ENCODE measurements at places on chromosomes 3 and 15.

GRCh38 chr3:44173263-44173662 is 68.4 kb upstream of the TOPAZ1 start:
- DNase-seq: no peak

- no peak for DNase-seq
These were observed 35.1 kb downstream of the MYH15 start for GRCh38 chr3:108475220-108475782.

DNA sequence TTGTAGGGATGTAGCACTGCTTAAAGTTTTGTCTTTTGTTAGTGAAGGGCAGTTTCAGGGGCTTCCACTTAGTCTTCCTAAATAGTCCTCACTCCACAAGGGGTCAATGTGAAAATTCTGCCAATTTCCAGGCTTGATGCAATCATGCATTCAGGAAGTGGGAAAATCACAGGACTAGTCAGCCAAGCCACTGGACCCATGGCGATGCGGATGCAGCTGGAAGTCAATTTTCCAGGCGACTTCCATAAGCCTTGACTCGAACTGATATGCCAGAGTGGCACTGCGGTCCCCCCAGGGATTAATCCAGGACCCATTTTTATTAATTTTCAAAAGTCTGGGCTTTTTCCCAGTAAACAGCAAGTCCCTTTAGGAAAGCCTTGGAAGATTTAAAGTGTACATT is 26.1 kb downstream of the GBE1 start:
- DNase-seq: no peak

DNA sequence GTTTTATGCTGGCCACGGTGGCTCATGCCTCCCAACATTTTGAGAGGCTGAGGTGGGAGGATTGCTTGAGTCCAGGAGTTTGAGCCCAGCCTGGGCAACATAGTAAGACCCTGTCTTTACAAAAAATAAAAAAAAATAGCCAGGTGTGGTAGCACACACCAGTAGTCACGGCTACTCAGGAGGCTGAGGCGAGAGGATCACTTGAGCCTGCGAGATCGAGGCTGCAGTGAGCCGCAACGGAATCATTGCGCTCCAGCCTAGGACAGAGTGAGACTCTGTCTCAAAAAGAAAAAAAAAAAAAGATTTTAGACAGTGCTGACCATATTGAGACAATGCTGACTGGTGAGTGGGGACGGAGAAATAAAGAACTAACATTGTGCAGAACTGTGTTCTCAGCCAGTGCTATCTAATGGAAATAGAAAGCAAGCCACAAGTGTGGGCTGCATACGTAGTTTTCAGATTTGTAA is 67.2 kb downstream of the ST6GAL1 start:
- peak; percentile 71 for DNase-seq

DNA sequence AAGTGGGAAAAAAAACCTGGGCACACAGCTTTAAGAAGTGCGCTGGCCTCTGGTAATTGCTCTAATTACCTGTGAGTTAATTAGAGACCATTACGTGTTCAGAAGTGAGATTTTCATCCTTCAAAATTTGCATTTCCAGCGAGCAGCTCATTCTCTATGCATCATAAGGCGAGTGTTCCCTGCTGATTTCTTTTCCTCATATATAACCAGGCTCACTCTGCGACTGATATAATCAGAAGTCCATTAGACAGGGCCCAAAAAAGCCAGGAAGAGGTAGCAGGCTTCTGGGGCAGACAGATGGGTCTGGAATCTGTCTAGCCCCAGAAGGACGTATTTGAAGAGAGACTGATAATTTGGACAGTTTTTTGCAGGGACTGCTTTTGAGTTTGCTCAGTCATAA is 158.7 kb downstream of the MTHFS start:
- no peak for DNase-seq

- DNase-seq: no peak
These were observed 249.5 kb upstream of the ARL6 start for GRCh38 chr3:97515076-97515475.

DNA sequence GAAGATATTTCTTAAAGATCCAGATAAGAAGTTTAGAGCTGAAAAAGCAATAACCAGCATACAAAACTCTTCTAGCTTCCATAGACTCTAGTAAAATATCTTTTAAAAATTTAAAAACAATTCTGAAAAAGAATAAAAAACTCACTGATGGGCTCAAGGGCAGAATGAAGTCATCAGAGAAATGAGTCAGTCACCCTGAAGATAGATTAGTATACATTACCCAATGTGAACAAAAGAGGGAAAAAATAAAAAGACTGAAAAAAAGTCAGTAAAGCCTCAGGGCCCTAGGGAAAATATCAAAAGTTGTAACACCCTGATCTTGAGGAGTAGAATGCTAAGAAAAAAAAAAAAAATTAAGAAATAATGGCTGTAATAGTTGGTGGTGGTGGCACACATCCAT is 11.4 kb downstream of the DET1 start:
- DNase-seq: no peak

DNA sequence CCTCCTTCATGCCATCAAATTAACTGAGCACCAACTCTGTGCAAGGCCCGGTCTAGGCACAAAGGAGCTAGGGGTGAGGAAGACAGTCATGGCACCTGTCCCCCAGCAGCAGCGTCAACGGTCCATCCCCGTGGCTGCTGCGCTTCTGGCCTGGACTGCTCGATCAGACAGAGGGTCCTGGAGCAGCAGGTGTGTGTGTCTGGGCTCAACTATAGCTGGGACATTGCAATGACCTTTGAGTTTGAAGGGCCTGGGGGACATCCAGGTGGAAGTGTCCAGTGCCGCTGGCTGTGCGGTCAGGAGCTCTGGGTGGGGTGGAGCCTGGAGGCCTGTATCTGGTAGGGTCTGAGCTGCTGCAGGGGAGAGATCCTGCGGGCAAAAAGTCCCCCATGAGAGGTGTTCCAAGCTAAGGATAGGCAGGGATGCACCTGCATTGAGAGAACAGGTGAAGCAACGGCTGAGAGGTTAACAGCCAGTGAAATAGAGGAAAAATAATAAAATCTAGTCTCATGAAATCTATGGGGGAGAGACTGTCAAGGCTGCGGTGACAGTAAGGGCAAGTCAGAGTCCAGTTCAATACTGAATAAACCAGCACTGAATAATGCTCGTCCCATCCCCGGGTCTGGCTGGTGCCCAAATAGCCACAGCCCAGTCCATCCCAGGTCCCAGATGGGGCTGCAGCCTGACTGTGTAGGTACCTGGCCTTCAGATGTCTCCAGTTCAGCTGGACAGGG is 25.4 kb upstream of the SLC41A3 start:
- DNase-seq: no peak

GRCh38 chr3:72337480-72337855 is 510.8 kb downstream of the SHQ1 start:
- no peak for DNase-seq

DNA sequence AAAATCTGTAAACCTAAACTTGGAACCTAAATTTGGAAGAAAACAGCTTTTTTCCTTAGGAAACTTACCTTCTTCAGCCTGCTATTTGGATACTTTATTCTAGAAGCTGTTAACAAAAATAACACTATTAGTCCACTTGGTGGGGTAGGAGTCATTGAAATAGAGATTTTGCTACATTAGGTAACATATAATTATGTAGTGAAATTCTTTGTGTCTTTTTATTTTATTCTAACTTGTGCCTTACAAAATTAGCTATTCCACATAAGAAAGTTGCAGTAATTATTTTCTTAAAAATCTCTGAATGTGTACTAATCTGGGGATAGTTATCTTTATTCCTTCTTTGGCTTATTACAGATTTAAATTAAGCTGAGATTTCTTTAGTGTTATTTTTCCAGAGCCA is 360.4 kb upstream of the ROBO2 start:
- DNase-seq: no peak

DNA sequence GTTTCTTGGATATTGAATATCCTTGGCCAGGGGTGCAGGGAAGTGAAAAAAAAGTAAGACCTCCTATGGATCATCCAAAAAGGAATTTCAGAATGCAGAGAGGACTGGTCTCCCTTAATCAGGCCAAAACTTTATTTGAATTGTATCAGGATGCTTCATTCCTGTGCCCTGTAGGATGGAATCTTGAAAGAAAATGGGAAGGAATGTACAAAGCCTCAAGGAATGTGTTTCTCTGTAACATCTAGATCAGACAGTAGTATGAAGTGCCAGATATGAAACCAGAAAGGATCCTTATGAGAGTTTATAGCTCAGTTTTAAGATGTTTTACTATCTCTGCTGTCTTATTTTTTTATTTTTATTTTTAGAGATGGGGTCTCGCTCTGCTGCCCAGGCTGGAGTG is 6.5 kb upstream of the GSK3B start:
- DNase-seq: no peak

DNA sequence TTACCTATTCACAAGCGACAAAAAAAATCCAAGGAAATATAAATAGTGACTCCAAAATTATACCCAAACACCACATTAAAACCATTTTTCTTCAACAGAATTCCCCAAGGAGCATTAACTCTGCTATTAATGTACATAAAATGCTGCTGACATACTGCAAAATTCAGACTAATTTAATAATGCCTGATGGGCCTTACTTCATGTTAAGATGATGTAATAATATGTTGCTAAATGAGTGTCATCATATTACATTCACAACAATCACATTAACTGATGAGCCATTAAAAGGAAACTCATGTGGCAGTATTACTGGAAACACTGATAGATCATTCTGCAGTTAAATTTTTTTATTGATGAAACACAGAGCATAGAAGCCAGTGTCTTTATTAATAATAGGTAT is 204.9 kb upstream of the CGNL1 start:
- DNase-seq: no peak

GRCh38 chr3:52289747-52290595 is 2.3 kb downstream of the GLYCTK start:
- no peak for DNase-seq

DNA sequence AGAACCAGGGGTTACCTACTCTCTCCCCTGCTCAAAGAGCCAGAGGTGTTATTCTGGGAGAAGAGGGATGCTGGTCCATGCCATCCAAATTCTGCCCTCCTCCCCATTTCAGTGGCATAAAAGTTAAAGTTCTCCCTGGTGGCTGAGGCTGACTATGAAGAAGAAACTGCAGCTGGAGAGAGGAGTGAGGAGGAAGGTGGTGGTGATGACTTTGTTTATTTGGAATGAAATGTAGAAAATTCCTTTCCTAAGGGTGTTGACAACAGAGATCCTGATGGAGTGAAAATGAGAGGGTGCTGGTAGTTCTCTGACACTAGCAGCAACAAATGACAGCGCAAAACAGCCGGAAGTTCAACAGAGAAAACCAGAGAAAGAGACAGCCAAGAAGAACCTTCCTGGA is 100.4 kb downstream of the PCCB start:
- DNase-seq: no peak

GRCh38 chr3:39982665-39983357 is 173.4 kb downstream of the MYRIP start:
- no peak for DNase-seq

- no peak for DNase-seq
These were observed 1.4 kb upstream of the GPR156 start for GRCh38 chr3:120286465-120286864.

DNA sequence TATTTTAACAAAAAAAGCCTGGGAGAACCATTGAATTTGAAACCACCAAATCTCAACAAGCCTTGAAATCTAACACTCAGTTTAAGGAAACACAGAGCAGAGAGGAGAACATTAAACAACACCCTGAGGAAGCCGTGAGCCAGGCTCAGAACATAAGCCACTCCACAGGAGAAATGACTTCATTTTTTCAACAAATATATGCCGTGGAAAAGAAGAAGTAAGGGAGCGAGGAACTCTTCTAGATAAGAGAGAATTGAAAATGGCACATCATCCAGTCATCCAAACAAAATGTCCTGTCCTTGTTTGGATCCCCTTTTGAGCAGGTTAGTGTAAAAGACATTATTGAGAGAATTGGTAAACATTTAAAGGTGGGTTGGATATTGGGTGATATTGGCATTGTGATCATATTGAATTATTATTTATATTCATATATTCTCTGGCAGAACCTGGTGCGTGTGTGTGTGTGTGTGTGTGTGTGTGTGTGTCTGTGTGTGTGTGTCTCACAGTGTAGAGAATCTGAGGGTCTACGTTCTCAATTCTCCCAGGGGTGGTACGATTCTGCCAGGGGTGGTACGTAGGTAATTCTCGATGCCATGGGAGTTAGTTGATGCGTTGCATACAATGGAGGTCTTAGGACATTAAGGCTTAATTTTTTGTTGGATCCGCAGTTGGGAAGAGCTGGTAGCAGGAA is 94.4 kb downstream of the ST6GAL1 start:
- no peak for DNase-seq

DNA sequence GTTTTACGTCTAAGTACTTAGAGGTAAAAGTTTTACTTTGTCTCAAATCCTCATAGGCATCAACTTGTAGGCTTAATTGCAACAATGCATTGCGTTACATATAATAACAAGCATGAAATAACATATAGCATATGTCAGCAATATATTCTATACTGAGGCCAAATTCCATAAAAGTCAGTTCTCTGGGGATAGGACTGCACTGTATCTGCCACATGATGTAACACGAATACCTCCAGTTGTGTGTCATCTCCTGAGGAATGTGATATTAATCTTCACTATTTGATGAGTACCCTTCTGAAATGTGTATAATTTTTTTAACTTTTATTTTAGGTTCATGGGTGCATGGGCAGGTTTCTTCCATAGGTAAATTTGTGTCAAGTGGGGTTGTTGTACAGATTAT is 126.4 kb downstream of the IMPG2 start:
- DNase-seq: no peak

DNA sequence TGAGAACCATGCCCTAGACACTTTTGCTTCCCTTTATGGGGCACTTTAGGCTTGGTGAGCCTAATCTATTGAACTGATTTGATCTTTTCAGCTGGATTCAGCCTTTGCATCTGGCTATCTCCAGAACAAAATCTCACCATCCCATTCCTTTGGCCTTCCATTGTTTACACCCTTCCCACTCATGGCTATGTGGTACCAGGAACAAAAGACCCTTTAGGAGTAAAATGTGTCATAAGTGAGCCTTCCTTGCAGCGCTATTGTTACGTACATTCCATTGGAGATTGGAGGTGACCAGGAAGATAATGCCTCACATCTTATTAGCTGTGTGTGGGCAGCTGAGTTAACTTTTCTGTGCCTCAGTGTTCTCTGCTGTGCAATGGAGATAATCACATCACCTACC is 188.4 kb downstream of the SATB1 start:
- DNase-seq: no peak

DNA sequence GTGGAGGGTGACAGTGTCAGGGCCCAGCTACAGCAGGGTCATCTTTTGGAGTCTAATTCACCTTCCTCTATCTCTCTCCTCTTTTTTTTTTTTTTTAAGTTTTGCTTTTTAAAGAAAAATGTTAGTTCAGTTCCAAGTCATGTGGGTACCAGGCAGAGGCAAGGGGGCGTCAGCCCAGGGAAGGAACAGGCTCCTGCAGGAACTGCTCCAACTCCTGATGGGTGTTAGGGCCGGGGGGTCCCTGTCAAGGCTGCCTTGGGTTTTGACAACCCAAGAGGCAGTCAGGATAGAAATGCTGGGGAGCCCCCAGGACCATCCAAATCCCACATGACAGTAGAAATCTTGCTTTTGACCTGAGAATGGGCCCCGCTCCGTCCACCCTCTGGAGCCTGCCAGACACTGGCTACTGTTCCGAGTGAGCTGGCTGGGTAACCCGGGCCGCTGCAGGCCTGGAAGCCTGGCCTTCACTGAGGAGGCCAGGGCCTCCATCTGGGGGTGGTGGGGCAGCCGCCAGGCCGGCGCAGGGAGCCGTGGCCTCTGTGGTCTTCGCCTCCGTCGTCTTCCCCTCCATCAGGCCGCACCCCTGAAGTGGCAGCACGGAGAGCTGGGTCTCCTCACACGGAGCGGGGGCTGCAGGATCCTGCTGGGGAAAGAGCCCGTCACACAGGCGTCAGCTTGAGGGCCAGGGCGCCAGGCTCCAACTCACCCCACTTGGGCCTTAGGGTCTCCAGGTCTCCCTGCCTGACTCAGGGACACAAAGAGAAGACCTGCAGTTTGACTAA is 24.2 kb downstream of the RNU5B-1 start:
- DNase-seq: no peak

Data from MM.1S (cell line).